ENCODE measurements at places on chromosomes 12 and 14. TPM values are rescaled to one million over a fixed set of nuclear protein-coding genes. Genes with fewer than 3 reads are reported as not detected.

GRCh38 chr14:20412411-20412810, 890 bp downstream of the TEP1 start:
- no peak for DNase-seq

DNA sequence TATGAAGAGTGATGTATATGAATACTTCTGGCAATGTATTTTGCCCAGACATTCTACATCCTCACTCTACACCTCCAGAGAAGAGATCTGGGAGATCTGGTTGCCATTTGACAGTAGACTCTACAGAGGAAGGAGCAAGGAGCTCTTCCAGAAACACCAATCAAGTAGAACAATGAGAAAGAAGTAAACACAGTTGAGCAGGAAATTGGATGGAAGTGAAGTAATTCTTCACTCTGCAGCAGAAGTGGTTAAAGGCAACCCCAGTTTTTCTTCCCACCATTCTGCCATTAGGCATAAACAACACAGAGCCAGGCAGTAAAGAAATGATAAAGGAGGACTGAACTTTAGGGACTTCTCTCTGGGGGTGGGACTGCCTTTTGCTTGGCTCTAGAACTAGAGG, 48.5 kb upstream of the PRICKLE1 start:
- no peak for DNase-seq

GSC gene
- total RNA-seq = 1.1 TPM

DNA sequence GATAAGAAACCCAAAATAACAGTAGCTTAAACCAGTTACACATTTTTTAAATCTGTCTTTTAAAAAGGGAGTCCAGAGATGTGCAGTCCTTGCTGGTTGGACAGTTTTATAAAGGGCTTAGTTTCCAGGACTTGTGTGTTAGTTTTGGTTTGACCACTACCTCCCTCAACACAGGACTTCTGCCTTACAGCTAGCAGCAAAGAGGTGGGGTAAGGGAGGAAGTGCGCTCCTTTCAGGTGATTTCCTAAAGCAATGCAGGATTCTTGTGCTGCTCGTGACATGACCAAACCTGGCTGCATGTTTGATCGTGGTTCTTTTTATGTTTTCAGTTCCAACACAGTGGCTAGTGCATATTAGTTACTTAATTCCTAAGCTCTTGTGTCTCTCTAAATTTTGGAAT, 266.2 kb downstream of the TMTC2 start:
- DNase-seq = no peak

GRCh38 chr12:76939701-76940100, 60.9 kb upstream of the CSRP2 start:
- no peak for DNase-seq

- DNase-seq = no peak
Observed at GRCh38 chr14:85909581-85909980, 379.6 kb downstream of the FLRT2 start.

SYT10 gene
- total RNA-seq = 1.2 TPM

HSPA2 gene
- total RNA-seq = 9.2 TPM

- DNase-seq = no peak
Observed at GRCh38 chr14:94412671-94413638, 24.6 kb upstream of the SERPINA1 start.

DNA sequence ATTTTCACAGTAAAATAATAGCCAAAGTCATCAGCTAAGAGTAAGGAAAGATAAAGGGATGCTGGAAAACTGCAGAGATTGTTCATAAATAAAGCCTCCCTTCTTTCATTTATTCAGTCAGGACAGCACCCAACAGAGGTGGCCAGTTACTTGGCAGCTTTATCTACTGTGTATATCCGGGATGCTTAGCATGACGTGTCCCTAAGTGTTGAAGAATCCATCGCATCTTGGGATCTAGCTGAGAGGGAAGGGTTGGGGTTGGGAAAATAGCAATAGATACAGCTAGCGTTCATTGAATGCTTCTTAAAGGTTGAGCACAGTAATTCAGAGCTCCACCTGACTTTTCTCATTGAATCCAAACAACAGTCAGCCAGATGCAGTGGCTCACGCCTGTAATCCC, 5.6 kb upstream of the ERBB3 start:
- DNase-seq = no peak

GRCh38 chr12:115251727-115252126, 567.8 kb upstream of the TBX3 start:
- no peak for DNase-seq

GRCh38 chr14:58395812-58396788, at the start of gene TOMM20L:
TSS of gene TOMM20L (plus strand) at chr14:58395930. CDS start at chr14:58395958, 28 bp downstream.
- DNase-seq = peak; percentile 94

GRCh38 chr14:32230695-32231280, 27.7 kb upstream of the RNU6-8 start:
- no peak for DNase-seq

- DNase-seq = peak; percentile 69
Observed at GRCh38 chr14:31025367-31026076, at the start of gene AP4S1. TSS of gene AP4S1 (plus strand) at chr14:31025649. CDS start at chr14:31066197, 40,548 bp downstream.

DNA sequence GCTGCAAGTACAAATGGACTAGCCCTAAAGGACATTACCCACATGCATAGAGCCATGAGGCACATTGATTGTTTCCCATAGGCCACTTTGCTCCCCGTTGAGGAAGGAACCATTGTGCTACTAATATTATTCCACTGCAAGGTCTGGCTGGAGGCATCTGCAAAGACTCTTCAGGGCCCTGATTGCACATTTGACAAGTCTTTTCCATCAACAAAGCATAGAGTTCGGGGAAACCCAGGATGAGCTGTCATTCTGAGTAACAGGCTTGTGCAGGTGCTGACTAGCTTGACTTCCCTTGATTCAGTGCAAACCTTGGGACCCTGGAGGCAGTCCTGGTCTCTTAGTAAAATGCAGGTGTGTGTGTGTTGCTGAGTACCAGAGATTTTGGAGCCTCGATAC, 73.8 kb downstream of the SUSD6 start:
- no peak for DNase-seq

EML5 gene
- total RNA-seq = 0.71 TPM

DNA sequence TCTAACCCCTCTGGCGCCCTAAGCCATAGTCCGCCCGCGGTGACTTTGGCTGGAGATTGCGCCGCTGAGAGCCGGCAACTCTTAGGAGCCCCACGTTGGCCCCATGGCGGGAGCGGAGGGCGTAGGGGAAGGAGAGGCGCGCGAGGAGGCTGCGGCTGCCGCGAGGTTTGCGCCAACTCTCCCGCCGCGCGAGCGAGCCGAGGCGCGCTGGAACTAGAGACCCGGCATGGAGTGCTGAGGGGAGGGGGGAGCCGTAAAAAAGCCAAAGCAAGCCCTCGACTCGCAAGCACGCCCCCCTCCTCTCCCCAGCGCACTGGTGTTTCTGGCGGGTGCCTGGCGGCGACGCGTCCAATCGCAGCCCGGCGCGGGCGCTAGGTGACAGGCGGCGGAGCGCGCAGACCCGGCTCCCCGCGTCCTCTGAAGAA, at the start of gene SYT10:
TSS of gene SYT10 (minus strand) at position 233 of the 425 bp plus-strand sequence. CDS start 297 bp downstream, outside the sequence.
- peak; percentile 89 for DNase-seq

DNA sequence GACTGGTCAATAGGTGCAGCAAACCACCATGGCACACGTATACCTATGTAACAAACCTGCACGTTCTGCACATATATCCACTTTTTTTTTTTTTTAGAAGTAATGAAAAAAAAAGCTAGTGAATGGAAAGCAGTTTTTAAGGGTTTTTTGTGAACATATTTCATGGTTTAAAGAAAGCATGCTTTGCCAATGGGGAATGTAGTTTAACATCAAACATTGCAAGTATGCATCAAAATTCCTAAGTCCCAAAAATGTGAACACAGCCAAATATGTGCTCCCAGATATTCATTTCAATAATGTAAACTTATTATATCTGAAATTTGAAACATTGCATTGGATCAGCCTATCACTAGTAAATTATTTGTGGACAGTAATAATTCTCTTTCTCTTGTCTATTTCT, 710.4 kb upstream of the FLRT2 start:
- no peak for DNase-seq

GRCh38 chr12:97229004-97229403, 233.6 kb upstream of the RMST start:
- no peak for DNase-seq

CCDC38 gene
- total RNA-seq = 0.12 TPM

DNA sequence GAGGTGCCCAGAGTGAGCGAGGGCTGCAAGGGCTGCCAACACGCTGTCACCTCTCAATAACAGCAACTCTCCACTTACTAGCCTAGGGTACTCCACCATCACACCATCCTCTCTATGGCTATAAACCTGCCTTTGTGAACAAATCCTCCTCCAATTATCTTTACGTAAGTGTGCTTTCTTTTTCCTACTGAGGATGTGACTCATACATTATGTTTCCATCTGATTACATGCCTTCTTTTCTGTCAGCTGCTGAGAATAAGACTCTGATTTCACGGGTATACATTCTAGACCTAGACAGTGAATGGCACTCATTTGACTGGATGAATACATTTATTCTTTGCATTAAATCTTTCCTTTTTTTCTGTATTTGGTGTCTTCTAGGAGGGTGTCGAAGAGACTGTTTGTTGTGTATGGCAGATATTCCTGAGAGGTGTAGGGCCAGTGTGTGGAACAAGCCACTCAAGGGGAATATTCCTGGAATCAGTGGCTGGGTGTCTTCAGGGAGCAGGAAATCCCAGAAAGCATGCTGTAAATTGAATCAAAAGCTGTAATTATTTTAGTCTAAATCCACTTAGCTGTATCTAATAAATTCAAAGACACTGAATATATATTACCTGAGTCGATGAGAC, 327.3 kb upstream of the TMTC1 start:
- no peak for DNase-seq

DNA sequence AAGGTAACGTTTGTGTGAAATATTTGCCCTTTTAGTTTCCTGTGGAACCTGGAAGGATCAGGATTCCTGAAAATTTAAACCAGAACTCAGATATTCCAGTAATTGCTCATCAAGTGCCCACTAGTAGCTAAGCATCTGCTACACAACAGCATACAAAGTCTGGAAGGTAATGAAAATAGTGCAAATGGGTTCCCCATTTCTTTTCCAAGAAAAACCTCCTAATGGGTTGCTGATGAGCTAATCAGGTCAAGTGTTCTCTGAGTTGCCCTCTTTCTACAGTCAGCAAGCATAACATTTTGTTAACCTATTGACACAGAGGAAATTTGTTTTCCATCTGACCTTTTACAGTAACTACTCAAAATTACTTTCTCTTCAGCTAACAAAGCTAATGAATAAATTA, 83.6 kb upstream of the PMCH start:
- no peak for DNase-seq

PCK2 gene
- total RNA-seq = 11.1 TPM

- no peak for DNase-seq
Observed at GRCh38 chr12:27186022-27186839, 57.9 kb upstream of the STK38L start.

DNA sequence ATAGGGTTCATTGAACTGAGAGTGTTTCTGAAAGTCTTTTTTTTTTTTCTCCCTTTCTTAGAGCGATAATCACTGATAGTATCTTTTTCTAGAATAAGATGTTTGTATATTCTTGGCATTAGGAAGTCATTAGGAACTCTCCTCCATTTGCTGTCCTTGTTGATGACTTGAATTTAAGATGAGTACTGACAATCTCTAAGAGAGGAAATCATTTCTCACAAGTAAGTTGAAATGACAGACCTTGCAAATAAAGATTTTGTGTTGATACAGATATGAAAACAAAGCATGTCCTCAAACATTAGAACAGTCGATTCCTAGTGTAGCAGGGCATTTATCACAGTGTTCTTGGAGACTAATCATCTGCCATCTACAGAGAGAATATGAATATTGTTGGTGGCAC, 458.4 kb upstream of the SYT1 start:
- DNase-seq = no peak

DNA sequence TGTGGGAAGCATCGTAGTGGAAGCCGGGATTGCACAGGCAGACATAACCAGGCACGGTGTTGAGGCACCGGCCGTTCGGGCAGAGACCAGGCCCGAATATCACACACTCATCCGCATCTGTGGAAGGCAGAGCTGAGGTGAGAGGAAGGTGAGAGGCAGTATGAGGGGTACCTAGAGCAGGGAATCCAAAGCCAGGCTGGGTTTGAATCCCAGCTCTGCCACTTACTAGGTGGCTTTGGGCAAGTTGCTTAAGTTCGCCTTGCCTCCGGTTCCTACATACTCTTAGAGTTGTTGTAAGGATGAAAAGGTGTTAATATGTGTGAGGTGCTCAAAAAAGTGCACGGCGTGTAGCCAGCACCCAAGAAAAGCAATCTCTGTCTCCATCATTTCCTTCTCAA, 10.4 kb downstream of the ISCA2 start:
- DNase-seq = no peak

PZP gene
- not detected for total RNA-seq

DNA sequence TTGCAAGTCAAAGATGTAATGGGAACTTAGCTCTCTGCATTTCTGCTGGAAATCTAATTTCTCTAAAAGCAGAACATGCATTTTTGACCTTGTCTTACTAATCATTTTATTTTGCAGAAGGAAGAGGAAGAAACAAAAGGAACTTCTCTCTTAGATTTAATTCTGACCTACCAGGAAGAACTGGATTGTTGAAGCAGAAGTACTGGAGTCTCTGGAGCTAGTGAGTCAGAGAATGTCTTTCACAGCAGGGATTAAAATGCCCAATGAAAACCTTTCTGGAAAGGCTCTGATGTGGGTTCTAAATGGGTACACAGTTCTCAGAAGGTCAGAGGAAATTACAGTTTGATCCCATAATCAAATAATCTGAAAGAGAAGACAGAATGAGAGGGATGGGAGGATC, 70.8 kb upstream of the GNG2 start:
- DNase-seq = no peak

DNA sequence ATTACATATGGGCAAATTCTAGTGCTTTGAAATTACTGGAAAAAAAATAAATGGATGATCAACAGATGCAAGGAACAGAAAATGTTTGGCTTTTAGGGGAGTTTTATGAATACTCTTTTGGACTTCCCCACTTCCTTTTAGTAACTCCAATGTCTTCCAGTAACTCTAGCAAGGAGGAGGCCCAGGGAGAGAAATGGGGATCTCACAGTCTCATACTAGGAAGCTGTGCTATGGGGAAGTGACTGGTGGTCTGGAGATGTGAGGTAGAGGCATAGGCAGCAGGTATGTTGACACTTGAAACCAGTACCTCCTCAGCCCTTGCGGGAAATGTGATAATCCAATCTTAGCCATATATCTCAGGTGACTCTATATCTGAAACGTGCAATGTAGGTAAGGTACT, 68.1 kb downstream of the CRADD start:
- DNase-seq = no peak

All from neural progenitor cell (in vitro differentiated cells).